ENCODE measurements at places on chromosomes 13 and 19.

GRCh38 chr19:35774274-35775045 lies 904 bp upstream of the ARHGAP33 start:
- no peak for DNase-seq

- no peak for DNase-seq
Observed at GRCh38 chr13:75341028-75341427, 140.9 kb downstream of the TBC1D4 start.

DNA sequence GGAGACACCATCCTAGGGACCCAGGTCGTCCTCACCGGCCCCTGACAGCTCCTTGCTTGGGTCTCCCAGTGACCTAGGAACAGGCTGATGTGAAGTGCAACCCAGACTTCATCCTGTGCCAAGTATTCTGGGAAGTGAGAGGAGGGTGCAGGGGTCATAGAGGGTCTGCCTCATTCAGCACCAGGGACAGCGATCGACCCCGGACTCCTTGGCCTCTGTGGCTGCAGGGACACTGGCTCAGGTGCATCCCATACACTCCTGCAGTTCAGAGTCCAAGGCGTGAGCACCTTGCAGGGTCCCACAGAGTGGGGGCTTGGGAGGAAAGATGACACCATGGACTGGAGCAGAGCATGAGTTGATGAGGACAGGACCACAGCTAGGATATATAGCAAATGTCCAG lies 10.0 kb upstream of the OR10H2 start:
- no peak for DNase-seq

DNA sequence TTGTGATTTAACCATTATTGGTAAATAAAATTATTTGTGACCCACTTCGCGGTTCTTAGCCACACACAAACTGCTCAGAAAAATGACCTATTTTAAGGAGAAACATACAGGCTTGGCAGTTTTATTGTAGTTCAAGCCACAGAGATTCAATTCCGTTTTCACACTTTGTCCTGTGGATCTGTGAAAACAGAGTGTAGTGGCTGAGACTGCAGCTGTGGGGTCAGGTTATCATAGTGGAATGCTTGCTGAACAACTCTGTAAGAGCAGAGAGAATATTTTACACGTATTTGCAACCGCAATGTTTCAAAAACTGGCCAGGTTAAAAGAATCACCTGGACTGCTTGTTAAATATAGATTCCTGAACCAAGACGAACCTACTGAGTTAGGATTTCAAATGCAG lies 292.5 kb downstream of the GPC5 start:
- no peak for DNase-seq

DNA sequence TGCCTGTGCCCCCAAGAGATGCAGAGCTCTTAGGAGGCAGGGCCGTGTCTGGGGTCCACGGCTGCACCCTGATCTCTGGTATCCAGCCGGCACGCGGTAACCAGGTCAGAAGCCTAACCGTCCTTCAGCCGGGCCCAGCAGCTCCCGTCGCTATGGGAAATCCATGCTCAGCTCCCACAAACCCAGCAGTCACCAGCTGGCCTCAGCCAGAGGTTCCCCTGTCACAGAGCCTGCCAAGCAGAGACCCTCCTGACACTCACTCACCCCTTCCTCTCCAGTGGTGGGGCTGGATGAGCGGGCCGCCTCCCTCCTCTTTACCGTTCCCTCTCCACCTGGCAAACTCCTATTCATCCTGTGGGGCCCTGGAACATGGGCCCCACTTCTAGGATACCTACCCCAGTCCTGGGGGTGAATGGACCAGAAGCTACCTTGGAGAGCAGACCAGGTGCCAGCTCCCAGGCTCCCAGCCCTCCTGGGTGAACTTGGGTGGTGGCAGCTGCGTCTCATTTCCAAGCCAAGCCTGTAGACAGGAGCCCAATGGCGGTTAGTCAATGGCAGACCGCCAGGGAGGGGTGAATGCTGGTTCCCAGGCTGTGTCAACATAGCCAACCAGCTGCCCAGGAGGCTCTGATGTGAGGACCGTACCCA lies 21.4 kb upstream of the TCF3 start:
- no peak for DNase-seq

DNA sequence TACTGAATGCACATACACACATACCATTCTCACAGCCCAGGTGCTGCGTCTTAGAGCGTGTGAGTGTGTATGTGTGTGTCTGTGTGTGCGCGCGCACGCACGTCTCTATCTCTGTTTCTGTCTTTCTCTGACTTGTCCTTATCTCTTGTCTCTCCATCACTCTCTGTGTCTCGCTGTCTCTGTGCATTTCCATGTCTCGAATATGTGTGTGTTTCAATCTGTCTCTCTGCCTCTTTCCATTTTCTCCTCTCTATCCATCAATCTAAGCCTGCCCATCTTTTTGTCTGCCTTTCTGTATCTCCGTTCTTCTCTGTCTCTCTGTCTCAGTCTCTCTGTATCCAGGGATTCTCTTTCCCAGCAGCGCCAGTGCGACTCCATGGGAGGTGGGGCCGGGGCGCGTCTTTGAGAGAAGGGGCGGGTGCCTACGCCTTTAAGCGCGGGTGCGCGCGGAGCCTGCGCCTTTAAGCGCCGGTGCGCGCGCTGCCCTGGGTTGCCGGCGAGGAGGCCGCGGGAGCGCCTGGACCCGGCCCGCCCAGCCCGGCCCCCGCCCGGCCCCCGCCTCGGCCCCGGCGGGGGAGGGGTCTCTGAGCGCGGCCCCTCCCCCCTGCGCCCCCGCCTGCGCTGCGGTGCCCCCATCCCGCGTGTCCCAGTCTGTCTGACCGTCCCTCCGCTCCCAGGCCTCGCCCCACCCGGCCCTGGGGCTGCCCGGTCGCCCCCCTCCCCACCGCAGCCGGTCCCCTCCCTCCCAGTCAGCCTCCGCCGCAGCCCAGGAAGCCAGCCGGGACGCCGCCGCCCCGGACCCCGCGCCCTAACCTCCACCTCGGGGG lies at the start of gene LRFN3:
LRFN3 (plus strand) TSS at position 464 of the 827 bp plus-strand sequence. CDS start 3,052 bp downstream, outside the sequence.
- DNase-seq = peak; percentile 60

DNA sequence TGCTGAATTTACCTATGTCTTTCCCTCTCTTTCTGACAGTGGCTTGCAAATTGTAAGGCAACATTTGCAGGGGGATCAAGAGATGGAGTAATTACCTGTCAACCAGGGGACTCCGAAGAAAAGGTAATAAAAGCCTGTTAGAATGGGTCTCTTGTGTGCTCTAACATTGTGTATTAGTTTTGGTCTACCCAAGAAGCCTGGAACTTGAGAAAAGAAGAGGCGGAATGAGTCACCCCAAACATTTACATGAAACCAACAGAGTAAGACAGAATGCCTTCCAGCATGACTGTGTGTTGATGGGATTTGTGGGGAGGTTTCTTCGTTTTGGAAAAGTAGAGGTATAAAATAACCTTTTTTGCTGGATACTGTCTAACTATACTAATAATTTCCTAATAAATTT lies 36.7 kb downstream of the ZAR1L start:
- no peak for DNase-seq

DNA sequence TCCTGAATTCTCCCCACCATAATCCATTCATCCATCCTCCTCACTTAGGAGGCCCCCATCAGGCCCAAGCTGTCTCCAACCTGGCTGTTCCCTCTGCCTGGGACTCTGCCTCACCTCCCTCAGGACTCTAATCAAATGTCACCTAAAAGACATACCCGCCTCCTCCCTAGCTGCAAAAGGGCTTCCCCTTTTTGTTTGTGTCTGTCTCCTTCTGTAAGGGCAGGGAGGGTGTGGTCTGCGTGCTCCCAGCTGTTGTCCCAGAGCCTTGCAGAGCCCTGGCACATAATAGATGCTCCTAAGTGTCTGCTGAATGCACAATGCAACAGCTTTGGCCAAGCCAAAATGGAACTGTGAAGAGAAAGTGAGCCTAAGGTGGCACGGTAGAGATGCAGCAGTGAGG lies 4.4 kb downstream of the TRIR start:
- DNase-seq = no peak

GRCh38 chr19:37692956-37693620 lies 26.5 kb downstream of the ZNF607 start:
- no peak for DNase-seq

GRCh38 chr13:59538512-59538911 lies 625.2 kb downstream of the DIAPH3 start:
- no peak for DNase-seq

- no peak for DNase-seq
Observed at GRCh38 chr19:8665468-8666213, 33.0 kb downstream of the ACTL9 start.

DNA sequence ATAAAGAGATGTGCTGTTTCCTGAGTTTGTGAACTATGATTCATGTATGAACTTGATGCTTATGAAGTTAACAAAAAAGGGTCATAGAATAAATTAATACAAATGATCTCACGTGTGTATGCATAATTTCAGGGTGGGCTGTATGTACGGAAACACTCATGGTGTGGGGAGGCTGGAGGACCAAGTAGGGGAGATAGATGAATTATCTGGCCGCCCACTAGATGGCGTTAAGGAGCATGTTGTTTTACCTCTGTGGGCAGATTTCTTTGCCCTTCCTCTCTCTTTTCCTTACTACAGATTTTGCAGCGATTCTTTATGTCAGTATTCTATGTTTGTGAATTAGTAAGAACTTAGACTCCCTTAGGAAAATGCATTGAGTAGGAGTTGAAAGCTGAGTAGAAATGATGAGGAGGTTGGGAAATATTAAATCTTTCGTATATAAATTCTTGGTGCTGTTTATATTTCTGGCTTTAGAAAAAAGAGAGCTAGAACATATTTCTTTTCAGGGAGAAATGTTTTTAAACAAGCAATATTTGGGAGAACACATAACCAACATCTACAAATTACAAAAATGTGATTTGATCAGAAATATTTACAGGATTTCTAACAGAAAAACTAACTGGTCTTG lies 47.4 kb upstream of the TMTC4 start:
- peak; percentile 48 for DNase-seq

GRCh38 chr19:49640113-49640898 lies at the start of gene RRAS:
TSS of gene RRAS (minus strand) at chr19:49640143. CDS start at chr19:49640098, 45 bp downstream.
- peak; percentile 100 for DNase-seq

- no peak for DNase-seq
Observed at GRCh38 chr19:5251096-5252065, 89.2 kb downstream of the PTPRS start.

GRCh38 chr19:13068085-13068846 lies 34.4 kb downstream of the LYL1 start:
- DNase-seq = no peak

- no peak for DNase-seq
Observed at GRCh38 chr19:46789371-46789770, 977 bp upstream of the SLC1A5 start.

GRCh38 chr19:46303691-46304397 lies 7.0 kb downstream of the HIF3A start:
- no peak for DNase-seq

DNA sequence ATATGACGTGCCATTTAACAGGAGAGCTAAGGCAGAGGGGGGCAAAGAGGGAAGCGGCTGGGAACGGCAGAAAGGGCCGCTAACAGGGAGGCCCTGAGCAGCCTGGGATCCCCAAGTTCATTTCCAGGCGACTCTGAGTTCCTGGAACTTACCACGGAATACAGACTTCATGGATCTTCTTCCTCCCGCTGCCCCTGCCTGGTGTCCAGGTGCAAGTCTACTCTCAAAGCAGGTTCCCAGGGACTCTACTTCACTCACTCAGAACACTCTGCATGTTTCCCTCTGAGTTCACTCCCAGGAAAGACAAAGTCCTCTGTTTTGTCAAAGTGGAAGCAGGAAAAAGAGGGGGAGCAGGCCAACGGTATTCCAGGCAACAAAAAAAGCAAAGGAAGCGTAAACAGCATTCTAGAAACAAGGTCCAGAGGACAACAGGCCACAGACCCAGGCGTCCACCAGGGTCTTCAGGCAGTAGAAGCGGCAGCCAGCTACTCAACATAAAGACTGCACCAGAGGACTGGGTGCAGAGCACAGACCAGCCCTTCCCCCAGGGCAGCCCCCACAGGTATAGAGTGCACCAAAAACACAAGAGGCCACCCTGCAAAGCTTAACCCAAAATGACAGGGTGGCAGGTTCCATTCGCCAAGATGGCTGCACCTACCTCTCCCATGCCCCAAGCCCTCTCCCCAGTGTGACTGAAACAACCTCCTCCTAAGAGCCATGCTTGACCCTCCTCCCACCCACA lies 3.0 kb downstream of the MIER2 start:
- DNase-seq = no peak

DNA sequence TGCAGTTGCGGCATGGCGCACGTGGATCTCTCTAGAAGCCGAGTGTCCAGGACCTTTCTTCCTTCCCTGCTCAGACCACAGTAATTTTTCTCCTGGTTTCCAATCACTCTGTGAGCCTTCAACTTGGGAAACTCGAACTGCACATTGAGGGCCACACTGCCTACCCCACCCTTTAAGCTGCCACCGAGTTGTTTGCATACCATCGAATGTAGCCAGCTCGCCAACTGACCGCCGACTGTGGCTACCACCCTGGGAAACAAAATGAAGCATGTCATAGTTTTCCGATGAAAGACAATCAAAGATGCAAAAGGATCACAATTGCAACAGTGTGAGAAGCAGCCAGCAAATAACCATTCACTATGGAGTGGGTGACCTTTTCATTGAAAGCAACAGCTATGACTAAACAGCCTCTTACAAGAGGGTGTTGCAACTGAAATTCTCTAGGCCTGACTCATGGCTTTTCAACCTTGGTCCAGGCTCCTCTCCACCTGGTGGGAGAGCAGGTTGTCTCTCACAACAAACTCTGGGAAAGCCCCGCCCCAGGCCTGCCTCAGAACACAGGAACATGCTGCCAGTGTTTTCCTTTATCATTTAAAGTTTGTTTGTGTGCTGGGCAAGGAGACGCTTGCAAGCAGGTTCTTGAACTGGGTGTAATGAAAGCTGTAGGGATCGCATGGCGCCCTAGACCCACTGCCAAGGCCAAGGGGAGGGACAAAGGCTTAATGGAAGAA lies 141.7 kb upstream of the SERP2 start:
- no peak for DNase-seq

All from Jurkat, Clone E6-1 (cell line).